NCI-H460 (cell line): ENCODE measurements at places on chromosomes 2 and 18. TPM values are rescaled to one million over a fixed set of nuclear protein-coding genes. Genes with fewer than 3 reads are reported as not detected.

GRCh38 chr2:216618785-216619184 lies 14.4 kb upstream of the IGFBP2 start:
- no peak for DNase-seq

The C18orf54 gene
- 4.8 and 5.7 TPM in 2 replicates for total RNA-seq

The MYO5B gene
- 25.0 and 26.2 TPM in 2 replicates for total RNA-seq

The DLX1 gene
- total RNA-seq = 3.8 and 6.7 TPM in 2 replicates

The GATA6 gene
- total RNA-seq = 1.0 and 1.8 TPM in 2 replicates

GRCh38 chr2:119723784-119724467 lies 35.8 kb upstream of the PTPN4 start:
- DNase-seq = no peak

GRCh38 chr2:154490530-154490929 lies 208.0 kb upstream of the KCNJ3 start:
- no peak for DNase-seq

DNA sequence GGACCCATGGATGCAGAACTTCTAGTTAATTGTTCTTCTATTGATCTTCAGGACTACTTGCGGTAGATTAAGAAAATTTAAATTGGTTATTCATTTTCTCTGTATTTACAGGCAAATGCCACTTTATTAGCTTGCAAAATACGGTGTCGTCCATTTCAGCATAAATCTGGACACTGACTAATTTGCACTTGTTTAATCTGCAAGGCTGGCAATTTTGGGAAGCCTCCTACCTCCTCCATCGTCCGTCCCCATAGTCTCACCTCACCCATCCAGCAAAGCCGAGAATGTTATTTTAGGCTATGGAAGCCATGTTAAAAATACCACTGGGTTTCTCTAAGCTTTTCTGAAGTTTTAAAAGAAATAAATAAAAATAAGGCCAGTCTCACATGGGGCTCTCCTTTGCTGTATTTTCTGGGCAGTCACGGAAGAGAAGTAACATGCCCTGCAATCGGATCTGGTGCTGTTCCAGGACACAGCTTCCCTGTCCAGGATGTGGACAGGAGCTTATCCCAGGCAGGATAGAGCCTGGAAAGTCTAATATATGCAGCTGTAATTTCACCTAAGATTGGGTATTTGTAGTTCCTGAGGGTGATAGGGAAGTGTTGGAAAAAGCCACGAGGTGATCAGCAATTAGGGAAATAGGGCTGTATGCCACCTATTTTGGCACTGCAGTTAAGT lies 17.4 kb downstream of the TMEM178A start:
- no peak for DNase-seq

DNA sequence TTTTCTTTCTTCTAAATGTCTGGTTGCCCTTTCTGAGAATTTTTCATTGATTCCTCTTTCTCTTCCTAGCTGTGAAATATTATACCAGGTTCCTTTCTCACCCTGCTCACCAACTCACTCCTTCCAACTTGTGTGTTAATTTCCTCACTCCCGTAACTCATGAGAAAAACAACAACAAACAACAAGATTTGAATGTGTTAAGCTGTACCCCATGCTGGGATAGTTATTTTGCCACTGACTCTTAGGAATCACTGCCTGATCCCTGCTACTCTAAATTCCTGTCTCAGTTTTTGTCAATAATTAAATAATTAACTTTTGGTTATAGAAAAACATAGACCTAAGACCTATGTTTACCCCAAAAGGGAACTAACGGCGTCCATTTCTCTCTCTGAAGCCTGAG lies 242.7 kb downstream of the DPP10 start:
- DNase-seq = no peak

DNA sequence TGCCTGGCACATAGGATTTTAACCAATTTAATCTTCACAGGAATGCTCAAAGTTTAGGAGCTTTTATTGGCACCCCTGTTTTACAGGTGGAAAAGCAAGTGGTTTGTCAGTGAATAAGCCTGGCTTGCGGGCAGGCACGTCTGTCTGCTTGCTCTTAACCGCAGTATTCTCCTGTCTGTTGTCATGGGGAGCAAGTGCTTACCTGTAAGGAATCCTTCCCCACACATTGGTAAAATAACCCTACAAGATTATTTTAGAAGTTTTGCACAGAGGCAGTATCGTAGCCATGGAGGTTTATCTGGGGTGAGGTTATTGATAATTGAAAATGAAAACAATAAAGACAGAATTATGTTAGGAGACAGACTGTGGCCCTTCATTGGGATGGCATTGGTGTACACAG lies 174.9 kb downstream of the AGAP1 start:
- no peak for DNase-seq

- no peak for DNase-seq
Measured at GRCh38 chr2:66252109-66252508, 182.8 kb upstream of the MEIS1 start.
